ENCODE measurements at places on chromosomes 2 and 18.

DNA sequence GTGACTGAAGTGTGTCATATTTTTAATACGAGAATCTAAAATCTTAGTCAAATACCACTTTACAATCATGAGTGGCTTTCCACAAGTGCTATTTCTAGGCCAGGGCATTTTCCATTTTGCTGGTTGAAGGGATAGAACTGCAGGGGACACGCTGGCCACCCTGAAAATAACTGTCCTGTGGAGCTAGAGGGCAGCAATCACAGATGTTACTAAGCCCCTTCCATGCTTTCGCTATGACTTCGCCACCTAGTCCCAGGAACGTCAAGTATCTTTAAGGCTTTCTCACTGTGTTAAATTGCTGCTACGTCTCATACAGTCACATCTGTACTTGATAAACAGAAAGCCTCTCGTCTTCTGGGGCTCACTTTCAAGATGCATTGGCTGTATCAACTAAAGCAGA is 171.8 kb downstream of the CDH2 start:
- DNase-seq, result no peak

- no peak for DNase-seq
Measured at GRCh38 chr2:63862806-63863205, 21.1 kb downstream of the UGP2 start.

- no peak for DNase-seq
Measured at GRCh38 chr18:38575648-38576047, 1010.0 kb upstream of the CELF4 start.

DNA sequence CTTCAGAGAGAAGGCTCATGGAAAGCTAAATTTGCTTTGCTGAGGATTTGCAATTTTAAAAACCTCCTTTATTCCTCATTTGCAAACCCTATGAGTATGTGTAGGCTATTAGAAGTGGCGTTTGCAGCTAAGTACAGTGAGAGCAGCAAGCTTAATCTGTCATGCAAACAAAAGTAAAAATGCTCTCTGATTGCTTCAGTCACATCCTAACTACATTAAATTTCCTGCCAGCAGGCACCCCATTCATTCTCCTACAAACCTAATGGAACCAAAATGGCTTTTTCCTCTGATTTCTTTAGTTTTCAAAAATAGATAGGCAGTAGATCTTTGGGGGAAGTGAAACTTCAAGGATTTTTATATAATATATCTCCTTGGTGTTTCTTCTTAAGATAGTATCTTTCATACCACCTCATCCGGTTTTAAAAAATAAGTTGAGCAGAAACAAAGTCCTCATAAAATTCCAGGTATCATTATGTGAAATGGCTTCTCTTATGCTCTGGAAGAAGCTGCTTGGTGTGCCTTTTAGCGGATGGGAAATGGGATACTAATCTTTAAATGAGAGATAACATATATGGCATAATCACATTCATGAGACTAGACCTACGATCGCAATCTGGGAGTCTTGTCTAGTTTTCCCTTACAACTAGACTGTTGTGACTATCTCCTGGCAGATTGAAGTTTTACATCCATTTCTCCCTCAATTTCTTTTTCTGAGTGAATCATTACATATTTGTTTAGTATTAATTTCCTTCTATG is 49.1 kb downstream of the CLIP4 start:
- DNase-seq, result no peak

DNA sequence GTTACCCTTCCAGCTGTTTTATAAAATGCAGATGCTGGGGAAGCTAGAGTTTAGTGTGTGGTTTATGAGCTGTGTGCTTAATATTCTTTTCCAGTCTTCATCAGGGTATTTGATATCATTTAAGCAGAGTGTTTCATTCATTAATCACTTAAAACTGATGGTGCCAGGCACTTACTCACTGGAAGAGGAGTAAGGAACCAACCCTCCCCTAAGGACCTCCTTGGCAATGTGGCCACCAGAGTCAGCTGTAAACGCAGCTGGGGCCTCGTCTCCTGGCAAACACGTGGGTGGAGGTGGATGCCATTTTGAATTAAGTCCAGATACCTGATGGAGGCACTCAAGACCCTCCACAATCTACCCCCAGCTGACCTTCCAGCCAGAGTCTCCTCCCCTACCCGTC is 331.6 kb downstream of the CLIP4 start:
- no peak for DNase-seq

- DNase-seq, result no peak
Measured at GRCh38 chr18:36481201-36481657, 183.7 kb downstream of the FHOD3 start.

DNA sequence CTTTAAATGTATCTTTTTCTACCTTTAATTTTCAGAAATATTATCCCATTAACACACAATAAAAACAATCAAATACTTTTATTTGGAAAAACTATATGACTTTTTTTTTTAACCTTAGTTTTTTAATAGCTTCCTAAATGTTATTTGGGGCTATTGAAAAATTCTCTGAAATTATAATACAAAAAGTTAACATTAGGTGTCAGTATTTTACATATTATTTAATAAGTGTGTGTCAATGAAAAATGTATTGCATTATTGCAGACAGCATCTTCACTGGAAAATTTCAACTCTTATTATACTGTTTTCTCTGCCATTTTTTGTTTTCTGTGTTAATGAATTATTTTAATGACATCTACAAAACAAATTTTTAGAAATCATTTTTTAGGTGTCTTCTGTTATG is 51.1 kb upstream of the ARHGAP15 start:
- DNase-seq, result no peak
